ENCODE measurements at places on chromosomes 2 and 18.

GRCh38 chr2:111982822-111983221 is 72.2 kb upstream of the TMEM87B start:
- DNase-seq: no peak

DNA sequence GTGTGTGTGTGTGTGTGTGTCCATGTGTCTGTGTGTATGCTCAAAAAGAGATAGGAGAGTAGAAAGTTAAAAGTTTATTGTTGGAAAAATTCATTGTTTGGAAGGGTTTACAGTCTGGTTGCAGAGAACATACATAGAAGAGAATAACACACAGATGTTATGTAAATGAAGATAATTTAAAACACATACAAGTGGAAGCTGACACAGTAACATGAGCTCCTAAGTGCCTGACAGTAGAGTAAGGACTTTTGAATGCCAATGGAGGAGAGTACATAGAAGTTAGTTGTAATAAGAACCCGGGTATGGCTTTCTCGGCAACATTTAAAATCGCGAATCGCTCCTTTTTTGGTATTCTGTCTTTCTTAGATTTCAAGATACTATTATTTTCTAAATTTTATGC is 137.0 kb upstream of the FANCL start:
- DNase-seq: no peak

- DNase-seq: no peak
Observed at GRCh38 chr2:108942231-108942825, 46.7 kb downstream of the EDAR start.

DNA sequence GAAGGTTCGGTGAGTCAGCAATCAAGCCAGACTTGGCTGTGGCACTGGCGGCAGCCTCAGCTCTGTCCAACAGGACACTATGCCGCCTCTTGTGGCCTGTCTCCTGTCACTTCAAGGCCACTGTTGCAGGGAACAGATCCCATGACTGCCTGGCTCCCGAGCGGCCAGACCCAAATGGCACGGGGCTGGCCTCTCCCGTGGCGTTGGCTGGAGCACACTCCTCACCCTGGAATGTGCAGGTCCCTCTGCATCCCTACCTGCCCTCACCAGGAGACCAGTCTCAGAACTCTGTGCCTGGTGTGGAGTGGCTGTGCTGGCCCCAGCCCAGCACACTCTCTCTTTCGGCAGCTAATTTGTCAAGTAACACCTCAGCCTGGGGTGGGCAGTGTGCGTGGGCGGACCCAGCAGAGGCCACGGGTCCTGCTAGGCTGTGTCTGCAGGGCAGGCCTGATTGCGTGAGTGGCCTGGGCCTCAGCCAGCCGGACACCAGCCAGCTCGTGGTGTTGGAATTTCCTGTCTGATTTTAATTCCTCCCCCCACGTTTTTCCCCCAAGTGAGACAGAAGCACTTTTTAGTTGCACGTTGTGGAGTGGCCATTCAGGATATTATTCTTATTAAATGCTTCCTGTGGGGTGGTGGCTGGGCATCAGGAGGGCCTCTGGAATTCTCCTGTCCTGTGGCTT is 179.3 kb downstream of the GLI2 start:
- no peak for DNase-seq

GRCh38 chr2:152548996-152549395 is 168.3 kb downstream of the PRPF40A start:
- no peak for DNase-seq

GRCh38 chr2:83744855-83745254 is 714.2 kb downstream of the SUCLG1 start:
- no peak for DNase-seq

Measured in naive thymus-derived CD4-positive, alpha-beta T cell (primary cell).